ENCODE measurements at places on chromosomes 7 and 10. TPM values are rescaled to one million over a fixed set of nuclear protein-coding genes. Genes with fewer than 3 reads are reported as not detected.

Gene TEX47
- total RNA-seq = not detected

Gene PKD2L1
- total RNA-seq = 0.07 TPM

Gene PNLIPRP1
- not detected for total RNA-seq

Gene RAPGEF5
- 0.16 TPM for total RNA-seq

Gene ITPRID1
- total RNA-seq = not detected

Gene SLC18A2
- total RNA-seq = not detected

Gene PNLIPRP3
- not detected for total RNA-seq

Gene NUTM2D
- total RNA-seq = 1.3 TPM

Gene SFR1
- 15.1 TPM for total RNA-seq

Gene SPDYE5
- not detected for total RNA-seq

Gene CCDC146
- 0.48 TPM for total RNA-seq

Gene CYP2C8
- not detected for total RNA-seq

Gene NYAP1
- 5.6 TPM for total RNA-seq

Gene MEOX2
- total RNA-seq = not detected

Gene FAM204A
- 43.5 TPM for total RNA-seq

Gene CASP2
- total RNA-seq = 19.4 TPM
